Natural killer cell (primary cell): ENCODE measurements at places on chromosomes 13 and 19. TPM values are rescaled to one million over a fixed set of nuclear protein-coding genes. Genes with fewer than 3 reads are reported as not detected.

- no peak overlapping the region for H3K27ac ChIP-seq
- H3K4me3 ChIP-seq = no peak overlapping the region
- H3K27me3 ChIP-seq = no peaks in the 10 kb centered on the region
- DNase-seq = no peak
Measured at GRCh38 chr13:73040968-73041596, 17.7 kb upstream of the KLF5 start.

DNA sequence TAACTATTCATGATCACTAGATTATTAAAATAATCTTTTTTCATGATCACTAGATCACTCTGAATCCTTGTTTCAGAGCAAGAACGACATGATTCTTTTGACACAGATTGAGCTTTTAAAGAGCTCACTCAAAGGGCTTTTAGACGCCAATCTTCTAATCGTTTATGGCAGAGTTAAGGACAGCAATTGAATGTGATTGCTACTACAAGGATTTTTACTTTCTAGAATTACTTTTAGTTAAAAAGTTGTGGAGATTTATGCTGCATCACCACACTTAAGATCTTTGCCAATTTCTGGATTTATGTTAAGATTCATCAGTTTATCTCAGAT lies 1.3 kb downstream of the EXOSC8 start:
- peaks cover 34% of the 10 kb centered on the region for H3K36me3 ChIP-seq
- peaks cover 15% of the 10 kb centered on the region for H3K4me1 ChIP-seq
- no peak overlapping the region for H3K4me3 ChIP-seq
- no peaks in the 10 kb centered on the region for H3K27me3 ChIP-seq

DNA sequence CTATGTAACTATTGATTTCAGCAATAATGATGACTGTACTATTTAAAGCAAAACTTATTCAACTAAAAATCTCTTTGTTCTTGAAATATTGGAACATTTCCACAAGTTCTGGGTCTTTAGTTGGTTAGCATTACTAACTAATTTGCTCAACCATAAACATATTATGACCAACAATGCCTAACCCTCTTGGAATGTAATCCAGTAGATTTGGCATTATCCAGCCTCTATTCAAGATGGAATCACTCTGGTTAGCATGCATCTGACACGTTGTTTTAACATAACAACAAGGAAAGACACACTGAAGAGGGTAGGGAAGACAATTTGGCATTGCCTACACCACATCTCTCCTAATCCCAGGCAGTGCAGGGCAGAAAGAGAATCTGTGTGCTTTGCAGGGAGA lies 941.3 kb upstream of the PCDH20 start:
- DNase-seq = no peak
- no peaks in the 10 kb centered on the region for H3K4me1 ChIP-seq
- H3K27me3 ChIP-seq = no peaks in the 10 kb centered on the region

DNA sequence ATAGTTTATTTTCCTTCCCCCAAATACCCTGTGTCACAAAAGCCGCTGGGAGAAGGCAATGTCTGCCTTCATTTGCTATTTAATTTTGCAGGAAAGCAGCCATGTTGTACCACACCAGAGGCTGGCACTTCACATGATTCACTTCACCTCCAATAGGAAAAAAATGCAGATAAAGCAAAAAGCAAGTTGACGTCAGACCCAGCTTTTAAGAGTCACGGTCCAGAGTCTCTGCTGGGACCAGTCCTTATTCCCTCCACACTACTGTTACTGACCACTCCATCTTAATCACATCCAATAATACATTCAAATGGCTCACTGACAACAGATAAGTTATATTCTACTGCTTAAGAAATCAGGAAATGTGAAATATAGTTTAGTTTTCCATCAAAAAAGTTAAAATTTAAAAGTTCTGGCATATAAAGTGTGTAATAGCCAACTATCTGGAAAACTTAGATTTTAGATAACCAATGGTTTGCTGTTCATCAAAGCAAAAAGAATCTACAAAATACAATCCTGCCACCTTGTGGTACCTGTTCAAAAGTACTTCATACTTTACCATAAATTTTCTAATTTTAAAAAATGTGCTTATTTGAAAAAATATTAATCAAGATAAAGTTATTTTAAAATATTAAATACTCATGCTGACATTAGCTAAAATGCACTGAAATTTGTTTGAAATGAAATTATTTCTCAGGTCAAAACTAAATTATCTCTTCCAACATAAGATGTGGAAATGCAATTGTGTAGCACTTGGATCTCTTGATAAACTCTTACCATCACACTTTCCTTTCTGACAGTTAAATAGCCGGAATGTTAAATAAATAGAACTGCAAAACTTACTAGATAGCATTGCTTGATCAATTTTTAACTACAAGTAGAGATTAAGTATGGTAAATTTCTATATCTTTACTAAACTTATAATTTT lies 97.3 kb downstream of the SERP2 start:
- H3K4me3 ChIP-seq = no peak overlapping the region
- H3K36me3 ChIP-seq = no peaks in the 10 kb centered on the region
- no peak overlapping the region for H3K27ac ChIP-seq
- H3K4me1 ChIP-seq = no peaks in the 10 kb centered on the region

- no peaks in the 10 kb centered on the region for H3K27me3 ChIP-seq
- H3K4me3 ChIP-seq = no peak overlapping the region
- H3K4me1 ChIP-seq = no peaks in the 10 kb centered on the region
- no peak overlapping the region for H3K27ac ChIP-seq
Measured at GRCh38 chr13:19836472-19836871, 27.0 kb downstream of the ZMYM5 start.

DNA sequence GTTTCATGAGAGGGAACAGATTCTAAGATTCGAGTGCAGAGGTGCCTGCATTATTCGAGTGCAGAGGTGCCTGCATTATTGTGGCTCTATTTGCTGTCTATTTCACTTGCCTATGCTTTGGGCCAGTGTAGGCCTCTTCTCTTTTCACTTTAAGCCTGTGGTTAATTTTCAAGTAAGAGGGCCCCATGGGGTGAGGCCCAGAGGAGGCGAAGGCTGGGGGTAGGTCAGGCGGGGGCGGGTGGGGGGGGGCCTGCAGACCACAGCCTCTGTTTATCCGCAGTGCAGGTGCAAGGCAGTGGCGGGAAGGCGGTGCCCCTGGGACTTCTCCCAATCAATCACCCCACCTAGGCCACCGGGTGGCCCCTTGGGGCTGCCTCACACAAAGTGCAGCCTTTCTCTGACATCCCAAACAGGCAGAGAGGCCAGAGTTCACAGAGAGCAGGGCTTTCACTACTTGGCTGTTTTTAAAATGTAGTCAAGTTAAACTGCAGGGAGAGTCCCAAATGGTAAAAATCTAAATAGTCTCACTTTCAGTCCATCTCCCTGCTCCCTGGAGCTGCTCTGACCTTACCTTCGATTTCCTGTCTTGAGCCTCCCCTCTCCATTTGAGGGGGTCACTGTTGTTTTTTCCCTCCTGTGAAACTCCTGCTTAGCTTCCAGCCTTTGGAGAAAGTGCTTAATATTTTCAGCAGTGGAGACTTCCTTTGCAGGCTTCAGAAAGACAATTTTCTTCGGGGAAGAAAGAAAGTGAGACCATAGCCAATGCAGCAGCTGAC lies 249.0 kb downstream of the DLEU7 start:
- H3K27ac ChIP-seq = peak overlapping the region; percentile 37
- no peaks in the 10 kb centered on the region for H3K4me1 ChIP-seq
- no peak for DNase-seq
- H3K27me3 ChIP-seq = no peaks in the 10 kb centered on the region
- no peaks in the 10 kb centered on the region for H3K36me3 ChIP-seq
- H3K4me3 ChIP-seq = no peak overlapping the region

ZNF229 gene
- not detected for total RNA-seq

RTBDN gene
- not detected for total RNA-seq

GRCh38 chr13:82647540-82647939 lies 1234.7 kb downstream of the SLITRK1 start:
- H3K27me3 ChIP-seq = no peaks in the 10 kb centered on the region
- DNase-seq = no peak
- H3K4me1 ChIP-seq = no peaks in the 10 kb centered on the region
- no peak overlapping the region for H3K27ac ChIP-seq
- no peaks in the 10 kb centered on the region for H3K36me3 ChIP-seq

ZNF749 gene
- total RNA-seq = 7.8 TPM

GRCh38 chr13:32042551-32042950 lies 11.0 kb downstream of the FRY start:
- H3K4me1 ChIP-seq = peaks cover 3% of the 10 kb centered on the region
- H3K27ac ChIP-seq = no peak overlapping the region
- H3K36me3 ChIP-seq = no peaks in the 10 kb centered on the region
- no peak overlapping the region for H3K4me3 ChIP-seq
- DNase-seq = no peak
- no peaks in the 10 kb centered on the region for H3K27me3 ChIP-seq

GRCh38 chr13:106755542-106755941 lies 187.6 kb upstream of the ARGLU1 start:
- no peak for DNase-seq
- no peak overlapping the region for H3K27ac ChIP-seq
- no peaks in the 10 kb centered on the region for H3K36me3 ChIP-seq
- no peaks in the 10 kb centered on the region for H3K27me3 ChIP-seq
- H3K4me1 ChIP-seq = no peaks in the 10 kb centered on the region

LAIR2 gene
- 53.3 TPM for total RNA-seq

- peak overlapping the region; percentile 84 for H3K27ac ChIP-seq
- H3K4me1 ChIP-seq = peaks cover 20% of the 10 kb centered on the region
- peak overlapping the region; percentile 92 for H3K4me3 ChIP-seq
- no peak for DNase-seq
- H3K27me3 ChIP-seq = no peaks in the 10 kb centered on the region
Measured at GRCh38 chr19:10379880-10380312, 476 bp downstream of the TYK2 start.

DNA sequence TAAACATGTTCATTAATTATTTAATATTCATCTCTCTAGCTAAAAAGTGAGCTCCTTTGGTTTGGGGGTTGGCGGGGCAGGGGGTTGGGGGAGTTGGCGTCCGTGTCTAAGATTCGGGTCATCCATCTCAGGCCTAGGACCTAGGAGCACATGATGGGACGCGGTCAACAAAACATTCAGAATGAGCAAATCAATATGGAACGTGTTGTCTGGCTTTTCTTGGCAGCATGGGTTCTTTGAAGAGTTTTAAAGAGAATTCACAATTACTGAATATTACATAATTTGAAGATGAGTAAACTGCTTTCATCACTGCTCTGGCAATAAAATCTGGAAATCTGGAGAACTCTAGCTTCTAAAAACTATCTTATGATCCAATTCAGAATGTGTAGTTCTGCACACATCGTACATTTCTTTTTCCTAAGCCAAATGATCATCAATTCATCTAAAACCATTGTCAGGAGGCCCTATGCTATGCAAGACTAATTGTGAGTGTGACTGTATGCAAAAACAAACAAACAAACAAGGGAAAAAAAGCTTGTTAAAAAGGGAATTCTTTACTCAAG lies 5.4 kb upstream of the ARGLU1 start:
- no peak overlapping the region for H3K4me3 ChIP-seq
- peaks cover 14% of the 10 kb centered on the region for H3K4me1 ChIP-seq
- DNase-seq = no peak
- no peaks in the 10 kb centered on the region for H3K27me3 ChIP-seq
- no peaks in the 10 kb centered on the region for H3K36me3 ChIP-seq
- H3K27ac ChIP-seq = no peak overlapping the region

DNA sequence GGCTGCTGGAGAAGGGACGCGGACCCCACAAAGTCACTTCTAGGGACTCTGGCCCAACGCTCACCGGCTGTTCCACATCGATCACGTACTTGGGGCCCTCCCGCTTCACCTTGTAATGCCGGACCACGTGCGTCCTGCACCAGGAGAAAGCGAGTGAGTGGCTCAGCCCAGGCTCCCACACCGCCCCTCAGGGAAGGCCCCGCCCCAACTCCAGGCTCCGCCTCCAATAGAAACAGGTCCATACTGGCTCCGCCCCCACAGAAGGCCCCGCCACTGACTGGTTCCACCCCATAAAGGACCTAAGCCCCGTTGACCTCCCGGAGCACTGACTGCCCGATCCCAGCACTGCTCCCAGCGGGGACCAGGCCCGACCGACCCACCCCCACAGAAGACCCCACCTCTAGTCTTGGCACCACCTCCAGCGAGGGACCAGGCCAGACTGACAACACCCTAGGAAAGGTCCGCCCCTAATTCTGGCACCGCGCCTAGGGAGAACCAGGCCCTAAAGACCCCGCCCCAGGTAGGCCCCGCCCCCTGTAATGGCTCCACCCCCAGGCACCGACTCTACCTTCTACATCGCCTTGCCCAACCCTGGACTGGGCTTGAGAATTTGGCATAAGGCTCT lies 11.3 kb downstream of the STAP2 start:
- no peaks in the 10 kb centered on the region for H3K36me3 ChIP-seq
- peaks cover 30% of the 10 kb centered on the region for H3K4me1 ChIP-seq
- no peak overlapping the region for H3K27ac ChIP-seq
- H3K27me3 ChIP-seq = no peaks in the 10 kb centered on the region
- DNase-seq = peak; percentile 58
- peak overlapping the region; percentile 42 for H3K4me3 ChIP-seq

SPART gene
- 31.2 TPM for total RNA-seq

DNA sequence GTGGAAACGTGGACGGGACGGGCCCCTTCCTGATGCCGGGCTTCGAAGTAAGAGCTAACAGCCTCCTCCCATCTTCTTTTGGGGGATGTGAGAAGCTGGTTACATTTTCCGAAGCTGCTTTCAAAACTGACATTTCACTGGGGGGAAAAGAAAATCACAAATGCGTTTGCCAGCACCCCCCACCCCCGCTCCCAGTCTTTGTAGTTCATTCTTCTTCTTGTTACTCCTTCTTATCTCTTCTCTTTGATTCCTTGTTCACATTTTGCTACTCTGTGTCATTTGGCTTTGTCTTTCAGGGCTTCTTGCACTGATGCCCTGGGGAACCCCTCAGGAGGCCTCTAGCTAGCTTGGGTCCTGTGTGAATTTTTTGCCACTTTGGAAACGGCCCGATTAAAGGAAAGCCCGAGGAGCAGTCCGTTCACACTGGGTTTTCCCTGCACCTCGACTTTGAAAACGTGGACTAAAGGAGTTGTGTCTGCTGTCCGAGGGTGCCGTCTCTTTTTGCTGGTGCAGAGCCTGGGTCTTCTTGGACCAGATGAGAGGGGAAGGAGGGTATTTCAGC lies 1.3 kb downstream of the CARM1 start:
- H3K36me3 ChIP-seq = no peaks in the 10 kb centered on the region
- H3K27ac ChIP-seq = no peak overlapping the region
- H3K27me3 ChIP-seq = no peaks in the 10 kb centered on the region
- peaks cover 36% of the 10 kb centered on the region for H3K4me1 ChIP-seq
- no peak for DNase-seq

GRCh38 chr13:113001241-113002140 lies 32.5 kb downstream of the MCF2L start:
- peaks cover 14% of the 10 kb centered on the region for H3K4me1 ChIP-seq
- H3K36me3 ChIP-seq = no peaks in the 10 kb centered on the region
- no peaks in the 10 kb centered on the region for H3K27me3 ChIP-seq
- H3K4me3 ChIP-seq = no peak overlapping the region

TEX26 gene
- not detected for total RNA-seq

DNA sequence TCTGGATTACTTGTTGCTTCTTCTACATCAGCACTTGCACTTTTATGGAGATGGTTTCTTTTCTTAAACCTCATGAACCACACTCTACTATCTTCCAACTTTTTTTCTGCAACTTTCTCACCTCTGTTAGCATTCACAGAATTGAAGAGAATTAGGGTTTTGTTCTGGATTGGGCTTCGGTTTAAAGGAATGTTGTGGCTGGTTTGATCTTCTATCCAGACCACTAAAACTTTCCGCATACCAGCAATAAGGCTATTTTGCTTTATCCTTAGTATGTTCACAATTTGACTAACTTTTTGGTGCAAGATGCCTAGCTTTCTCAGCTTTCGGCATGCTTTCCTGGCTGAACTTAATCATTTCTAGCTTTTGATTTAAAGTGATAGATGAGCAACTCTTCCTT lies 666.7 kb upstream of the MIR17HG start:
- H3K36me3 ChIP-seq = no peaks in the 10 kb centered on the region
- no peak overlapping the region for H3K27ac ChIP-seq
- H3K4me1 ChIP-seq = no peaks in the 10 kb centered on the region
- no peak overlapping the region for H3K4me3 ChIP-seq
